ENCODE measurements at places on chromosomes 7 and 10. TPM values are rescaled to one million over a fixed set of nuclear protein-coding genes. Genes with fewer than 3 reads are reported as not detected.

The GRK5 gene
- polyA plus RNA-seq = 7.3 TPM

The SH2D4B gene
- polyA plus RNA-seq = not detected

The NXPH1 gene
- polyA plus RNA-seq = not detected

The ZNRF2 gene
- polyA plus RNA-seq = 16.2 TPM

The EGR2 gene
- polyA plus RNA-seq = 0.30 TPM

The NRP1 gene
- 40.5 TPM for polyA plus RNA-seq

The RBM28 gene
- 11.5 TPM for polyA plus RNA-seq

All from kidney (tissue), 22 donors.